NCI-H748 treated with DMSO at 0.1 percent for 48 hours (cell line): ENCODE measurements at places on chromosomes 12 and 14.

DNA sequence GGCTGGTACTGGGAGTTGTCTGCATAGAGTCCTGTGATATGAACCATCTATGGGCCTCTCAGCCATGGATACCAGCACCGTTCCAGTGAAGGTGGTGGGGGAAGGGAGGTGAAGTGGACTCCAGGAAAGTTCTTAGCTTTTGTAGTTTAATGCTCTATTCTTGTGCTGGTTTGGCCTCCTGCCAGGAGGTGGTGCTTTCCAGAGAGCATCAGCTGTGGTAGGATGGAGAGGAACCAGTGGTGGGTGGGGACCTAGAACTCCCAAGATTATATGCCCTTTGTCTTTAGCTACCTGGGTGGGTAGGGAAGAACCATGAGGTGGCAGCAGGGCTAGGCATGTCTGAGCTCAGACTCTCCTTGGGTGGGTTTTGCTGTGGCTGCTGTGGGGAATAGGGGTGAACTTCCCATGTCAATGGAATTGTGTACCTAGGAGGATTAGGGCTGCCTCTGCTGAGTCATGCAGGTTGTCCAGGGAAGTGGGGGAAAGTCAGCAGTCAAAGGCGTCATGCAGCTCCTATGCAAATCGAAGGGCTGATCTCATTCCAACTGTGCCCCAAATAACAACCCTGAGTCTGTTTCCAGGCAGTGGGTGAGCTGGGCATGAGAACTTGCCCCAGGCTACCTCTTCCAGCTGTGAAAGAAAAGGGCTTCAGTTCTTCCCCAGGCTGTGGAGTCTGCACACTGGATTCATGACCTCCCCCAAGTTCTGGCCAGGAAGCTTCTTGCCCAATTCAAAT, 14.2 kb downstream of the GZMH start:
- DNase-seq: no peak

GRCh38 chr12:119182701-119183493, 4.2 kb downstream of the HSPB8 start:
- no peak for DNase-seq

- DNase-seq: no peak
Measured at GRCh38 chr12:45458854-45459807, 243.2 kb downstream of the ANO6 start.

DNA sequence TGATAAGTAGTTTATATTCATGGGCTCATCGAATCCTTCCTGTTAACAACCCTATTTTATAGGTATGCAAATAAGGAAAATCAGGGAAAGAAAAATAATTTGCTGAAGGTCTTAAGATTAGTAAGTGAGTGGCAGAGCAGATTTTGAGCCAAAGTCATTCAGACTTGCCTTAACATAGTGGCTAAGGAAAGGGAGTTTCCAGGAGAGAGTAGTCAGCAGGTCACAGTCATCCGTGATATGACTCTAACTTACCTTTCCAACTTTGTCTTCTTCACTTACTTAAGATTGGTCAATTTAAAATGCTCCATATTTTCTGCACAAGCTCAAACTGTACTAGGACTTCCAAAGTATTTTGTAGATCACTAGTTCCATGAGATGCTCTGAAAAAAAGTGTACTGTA, 46.6 kb downstream of the AKAP6 start:
- DNase-seq: no peak

- DNase-seq: no peak
Measured at GRCh38 chr14:101553931-101554330, 7.4 kb upstream of the DIO3 start.

GRCh38 chr14:103819503-103820307, 27.7 kb downstream of the PPP1R13B start:
- no peak for DNase-seq

GRCh38 chr14:91152499-91152898, 38.6 kb downstream of the DGLUCY start:
- DNase-seq: no peak

- DNase-seq: no peak
Measured at GRCh38 chr12:12505544-12506495, 56.8 kb downstream of the DUSP16 start.

DNA sequence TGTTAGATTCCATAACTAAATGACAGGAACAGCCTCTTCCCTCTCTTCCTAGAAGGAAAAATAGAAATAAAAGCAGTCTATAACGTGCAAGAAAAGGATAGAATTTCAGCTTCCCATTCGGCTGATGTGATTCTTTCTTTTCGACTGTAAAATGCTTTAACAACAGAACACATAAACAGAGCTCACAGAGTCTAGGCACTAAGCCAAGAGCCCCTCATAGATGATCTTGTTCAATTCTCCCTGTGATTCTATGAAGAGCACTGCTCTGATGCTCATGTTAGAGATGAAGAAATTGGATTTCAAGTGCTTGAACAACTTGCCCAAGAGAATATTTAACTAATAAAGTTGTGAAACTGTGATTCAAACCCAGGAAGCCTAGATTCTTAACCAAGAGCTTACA, 232.7 kb downstream of the RPAP3 start:
- no peak for DNase-seq

- no peak for DNase-seq
Measured at GRCh38 chr14:37320106-37320505, 122.4 kb downstream of the MIPOL1 start.

DNA sequence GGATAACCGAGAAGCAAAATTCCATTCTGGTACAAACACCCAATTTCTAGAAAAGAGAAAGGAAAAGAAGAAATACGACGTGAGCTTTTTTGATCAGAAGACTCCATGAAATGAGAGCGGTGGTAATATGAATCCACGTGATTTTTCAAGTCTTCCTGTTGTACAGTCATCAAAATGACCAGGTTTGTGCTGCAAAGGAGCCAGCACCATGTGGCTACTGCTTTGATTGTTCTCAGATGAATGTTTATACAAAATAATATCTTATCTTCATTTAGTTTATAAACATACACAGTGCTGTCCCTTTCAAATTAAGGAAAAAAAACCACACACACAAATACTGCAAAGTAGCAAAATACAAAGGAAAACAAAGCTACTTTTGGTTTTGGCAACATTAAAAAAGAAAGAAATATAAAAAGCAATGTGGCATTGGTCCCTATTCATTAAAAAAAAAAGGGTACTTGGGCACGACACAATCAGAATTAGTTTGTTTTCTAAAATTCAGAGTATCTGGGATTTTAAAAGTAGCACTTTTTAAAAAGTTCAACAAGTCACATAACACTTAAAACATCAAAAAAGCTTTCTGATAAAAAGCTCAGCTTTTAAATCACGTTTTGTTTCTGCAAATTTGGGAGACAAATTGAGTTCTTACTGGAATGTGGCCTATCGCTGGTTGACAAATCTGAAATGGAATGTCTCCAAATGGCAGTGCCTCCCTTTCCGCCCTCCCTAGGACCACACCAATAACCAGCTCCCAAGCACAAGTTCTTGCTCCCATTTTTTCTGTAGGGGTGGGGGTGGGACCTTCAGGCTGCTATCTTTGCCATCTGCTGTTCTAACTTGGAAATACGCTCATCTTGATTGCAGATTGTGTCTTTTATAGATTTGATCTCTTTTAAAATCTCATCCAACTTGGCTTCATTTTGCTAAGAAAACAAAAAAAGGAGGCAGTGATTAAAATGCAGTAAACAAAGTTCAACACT, 13.2 kb upstream of the SELPLG start:
- DNase-seq: no peak

GRCh38 chr14:92694807-92695206, 53.6 kb downstream of the LGMN start:
- DNase-seq: no peak

GRCh38 chr12:69389831-69390230, 30.3 kb downstream of the YEATS4 start:
- DNase-seq: no peak

- no peak for DNase-seq
Measured at GRCh38 chr12:103499571-103499970, 3.8 kb upstream of the C12orf42 start.

- peak; percentile 3 for DNase-seq
Measured at GRCh38 chr12:14928931-14929330, 9.4 kb downstream of the ERP27 start.

DNA sequence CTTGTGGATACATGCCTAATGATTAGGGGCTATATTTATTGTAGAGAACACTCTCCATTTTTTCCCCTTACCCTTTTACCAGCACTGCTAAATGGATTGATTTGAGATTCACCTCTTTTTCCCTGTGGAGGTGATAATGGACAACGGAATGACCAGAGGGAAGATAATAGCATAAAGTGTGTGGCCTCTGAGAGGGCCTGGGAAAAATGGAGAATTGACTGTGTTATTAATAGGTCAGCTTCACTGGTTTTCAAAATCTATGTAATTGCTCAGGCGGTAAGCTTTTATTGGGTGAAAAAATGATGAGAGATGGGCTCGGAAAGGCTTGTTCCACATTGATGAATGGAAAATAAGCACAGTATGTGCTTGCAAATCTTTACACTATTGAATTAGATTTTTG, 15.8 kb downstream of the FLRT2 start:
- DNase-seq: no peak

DNA sequence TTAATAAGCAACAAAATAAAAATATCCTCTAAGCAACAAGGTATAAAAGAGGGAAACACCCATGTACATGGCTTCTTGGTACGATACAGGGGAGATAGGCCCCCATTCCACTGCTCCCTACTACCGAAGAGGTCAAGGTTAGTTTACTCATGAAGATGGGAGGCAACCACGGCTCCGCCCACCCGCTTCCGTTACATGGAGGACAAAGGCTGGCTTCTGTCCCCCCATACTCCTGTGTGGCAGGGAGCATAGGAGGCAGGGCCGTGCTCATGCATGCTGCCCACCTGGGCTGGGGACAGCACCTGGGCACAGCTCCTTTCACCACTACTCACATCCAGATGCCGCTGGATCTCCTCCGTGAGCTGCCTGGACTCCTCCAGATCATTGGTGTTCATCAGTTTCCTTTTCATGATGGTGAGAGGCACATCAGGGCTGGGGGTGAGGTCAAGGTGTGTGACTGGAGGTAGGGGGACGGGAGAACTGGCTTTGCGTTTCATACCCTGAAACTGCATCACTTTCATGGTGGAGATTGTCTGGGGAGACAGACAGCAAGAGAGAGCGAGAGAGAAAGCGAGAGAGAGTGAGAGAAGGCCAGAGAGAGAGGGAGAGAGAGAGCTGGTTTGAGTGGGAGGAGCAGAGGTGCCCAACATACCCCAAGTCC, 39.0 kb downstream of the LGMN start:
- DNase-seq: no peak

DNA sequence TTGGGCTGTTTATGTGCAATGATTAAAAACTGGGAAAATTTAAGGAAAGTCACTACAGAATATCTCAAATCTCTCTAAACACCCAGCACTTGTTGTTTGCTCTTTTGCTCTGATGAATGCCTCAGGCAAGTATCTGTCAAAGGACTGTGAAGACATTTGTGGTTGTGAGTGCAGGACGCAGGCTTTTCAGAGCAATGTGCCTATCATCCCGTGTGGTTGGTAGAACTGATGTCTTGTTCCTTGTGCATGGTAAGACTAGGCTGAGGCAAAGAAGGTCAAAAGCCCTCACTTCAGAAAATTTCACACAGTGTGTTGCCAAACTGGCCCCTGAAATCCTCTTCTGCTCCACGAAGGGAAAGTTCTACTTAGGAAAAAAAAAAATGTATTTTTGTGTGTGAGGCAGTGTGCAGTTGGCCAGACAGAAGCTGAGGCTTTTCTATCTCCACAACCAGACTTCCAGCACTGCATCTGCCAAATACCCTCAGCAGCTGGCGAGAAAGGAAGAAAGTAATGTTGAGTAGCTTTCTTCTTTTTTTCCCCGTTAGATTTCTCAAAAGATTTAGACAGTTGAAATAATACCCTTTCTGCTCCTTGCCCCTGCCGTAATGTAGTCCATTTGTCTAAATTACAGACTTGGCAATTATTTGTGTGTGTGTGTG, 1103.1 kb downstream of the VRK1 start:
- no peak for DNase-seq

DNA sequence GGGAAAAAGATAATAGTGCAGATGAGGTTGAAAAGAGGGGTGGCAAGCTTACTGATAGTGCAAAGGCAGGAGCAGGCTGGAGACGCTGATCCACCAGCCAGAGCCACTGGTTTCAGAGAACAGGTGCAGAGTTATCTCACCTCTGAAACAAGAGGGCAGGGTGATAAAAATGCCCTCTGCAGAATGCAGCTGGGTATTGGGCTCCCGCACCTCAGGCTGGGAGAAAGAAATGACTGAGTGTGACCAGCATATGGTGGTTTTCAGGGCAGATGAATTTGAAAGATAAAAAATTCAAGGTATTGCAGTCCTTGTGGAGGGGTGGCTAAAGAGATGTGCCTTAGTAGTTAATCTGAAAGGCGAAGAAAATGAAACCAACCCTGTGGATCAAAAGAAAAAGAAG, 2.9 kb upstream of the TMEM30B start:
- no peak for DNase-seq

GRCh38 chr12:60935981-60936761, 1324.0 kb upstream of the USP15 start:
- no peak for DNase-seq

- no peak for DNase-seq
Measured at GRCh38 chr12:21906919-21907493, 34.2 kb downstream of the ABCC9 start.

DNA sequence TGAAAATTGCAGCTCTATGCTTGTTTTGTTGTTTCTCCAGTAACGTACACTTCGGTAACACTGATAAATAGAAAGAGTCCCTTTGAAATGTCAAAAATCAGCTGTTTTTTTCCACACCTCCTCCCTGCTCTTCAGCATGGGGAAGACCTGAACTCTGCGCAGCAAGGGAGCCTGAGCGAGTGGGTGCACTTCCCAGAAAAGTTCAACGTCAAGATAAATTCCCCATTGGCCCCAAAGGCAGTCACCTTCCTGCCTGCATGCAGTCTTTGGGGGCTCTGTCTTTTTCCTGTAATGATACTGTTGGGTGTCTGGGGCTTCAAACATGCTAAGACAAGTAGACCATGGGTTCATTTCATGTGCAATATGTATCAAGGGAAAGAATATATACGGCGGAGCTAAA, 8.8 kb upstream of the FOXG1 start:
- no peak for DNase-seq

DNA sequence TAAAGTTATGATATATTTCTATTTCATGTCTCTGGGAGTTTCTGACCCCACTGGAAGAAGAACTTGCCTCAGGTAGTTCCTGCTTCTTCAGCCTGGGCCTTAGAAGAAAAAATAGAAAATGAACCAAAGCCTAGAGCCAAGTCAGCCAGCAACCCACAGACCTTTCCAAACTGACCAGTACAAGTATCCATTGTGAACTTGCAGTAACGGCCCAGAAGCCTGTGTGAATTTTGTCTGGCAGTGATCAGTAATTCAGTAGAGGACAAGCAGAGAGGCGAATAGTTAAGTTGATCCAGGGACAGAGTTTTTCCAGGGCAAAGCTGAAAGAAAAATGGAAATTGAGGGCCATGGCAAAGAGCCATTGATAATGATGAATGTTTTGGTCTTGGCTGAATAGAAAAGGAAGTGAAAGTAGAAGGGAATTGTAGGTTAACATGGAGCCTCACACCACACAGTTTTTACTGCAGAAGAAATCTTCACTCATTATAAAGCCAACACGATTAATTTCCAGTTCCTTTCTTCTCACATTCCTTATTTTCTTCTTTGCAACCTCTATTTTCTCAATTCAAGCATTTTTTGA, 311.8 kb downstream of the BTG1 start:
- DNase-seq: no peak

GRCh38 chr14:100037353-100037752, 27.9 kb upstream of the EVL start:
- DNase-seq: no peak
